ENCODE measurements at places on chromosomes 6 and 20.

GRCh38 chr20:35643045-35643444 lies 21.7 kb downstream of the CPNE1 start:
- no peak for DNase-seq

DNA sequence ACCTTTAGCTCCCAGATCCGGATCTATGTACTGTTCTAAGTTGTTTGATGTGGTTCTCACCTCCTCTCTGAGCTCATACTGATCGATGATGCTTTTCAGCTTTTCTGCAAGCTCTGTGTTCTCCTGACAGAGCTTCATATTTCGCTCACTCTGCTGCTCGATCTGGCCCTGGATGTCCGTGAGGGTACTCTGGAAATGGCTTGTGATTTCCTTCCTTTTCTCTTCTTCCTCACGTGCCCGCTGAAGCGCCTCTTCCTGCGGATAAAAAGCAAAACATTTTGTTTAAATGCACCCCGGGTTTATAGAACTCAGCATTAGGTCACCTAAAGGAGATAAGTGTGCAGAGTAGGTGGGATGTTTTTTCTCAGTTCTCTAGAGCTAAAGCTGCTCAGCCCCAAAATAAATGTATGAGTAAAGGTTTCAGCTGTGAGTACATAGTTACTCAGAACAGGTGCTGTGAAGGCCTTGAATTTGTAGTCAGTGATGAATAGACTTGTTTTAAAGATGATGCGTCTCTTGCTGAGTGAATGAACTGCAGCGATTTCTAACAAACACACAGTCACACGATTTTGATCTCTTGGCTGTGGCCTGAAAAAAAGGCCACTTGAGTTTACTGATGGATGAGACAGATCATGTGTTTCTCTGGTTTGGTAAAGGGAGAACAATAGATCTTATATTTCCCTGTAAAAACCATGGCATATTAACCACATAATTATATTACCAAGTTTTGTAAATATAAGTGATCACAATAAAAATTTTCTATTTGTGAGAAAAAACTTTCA lies 29.1 kb downstream of the TXLNB start:
- peak; percentile 38 for DNase-seq

- DNase-seq = no peak
These were observed 78.1 kb upstream of the EZR start for GRCh38 chr6:158897236-158897635.

DNA sequence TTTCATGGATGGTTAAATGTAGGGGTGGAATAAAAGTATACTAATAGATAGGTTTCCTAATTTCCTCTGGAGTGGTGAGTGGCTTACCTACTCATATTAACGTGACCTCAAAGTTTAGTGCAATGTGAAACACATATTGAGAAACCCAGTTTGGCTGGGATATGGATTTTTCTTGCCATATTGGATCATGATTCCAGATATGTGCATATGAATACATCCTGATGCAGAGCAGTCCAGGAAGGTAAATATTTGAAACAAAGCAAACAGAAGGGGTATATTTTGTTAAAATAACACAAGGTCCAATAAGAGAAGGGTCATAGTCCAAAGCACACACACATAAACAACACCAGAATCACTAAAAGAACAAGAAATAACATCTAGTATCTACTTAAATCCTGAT lies 608.1 kb downstream of the PKHD1 start:
- no peak for DNase-seq

DNA sequence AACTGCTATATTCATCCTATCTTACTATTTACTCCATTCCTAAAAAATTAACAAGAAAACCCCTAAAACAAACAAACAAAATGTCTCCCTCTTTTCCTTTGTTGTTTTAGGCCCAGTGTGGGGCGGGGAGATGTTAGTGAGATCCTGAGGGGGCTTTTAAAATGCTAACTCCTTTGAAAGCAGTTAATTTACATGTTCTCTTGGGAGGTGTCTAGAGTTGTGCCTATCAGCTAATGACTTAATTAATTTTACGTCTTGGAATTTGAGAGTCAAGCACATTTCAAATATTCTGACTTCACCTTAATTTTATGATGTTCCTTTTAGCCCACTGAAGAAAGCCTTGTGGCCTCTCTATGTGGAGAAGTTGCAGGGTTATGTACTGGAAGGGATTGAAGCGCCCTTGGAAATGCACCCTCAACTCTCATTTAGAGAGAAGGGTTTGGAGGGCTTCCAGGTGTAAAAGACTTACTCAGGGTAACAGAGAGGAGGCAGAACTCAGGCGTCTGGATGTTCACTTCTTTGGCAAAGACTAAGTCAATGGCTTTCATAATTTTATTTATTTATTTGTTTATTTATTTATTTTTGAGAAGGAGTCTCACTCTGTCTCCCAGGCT lies 4.9 kb downstream of the SASH1 start:
- no peak for DNase-seq

GRCh38 chr6:24761851-24762250 lies 12.9 kb upstream of the GMNN start:
- no peak for DNase-seq

DNA sequence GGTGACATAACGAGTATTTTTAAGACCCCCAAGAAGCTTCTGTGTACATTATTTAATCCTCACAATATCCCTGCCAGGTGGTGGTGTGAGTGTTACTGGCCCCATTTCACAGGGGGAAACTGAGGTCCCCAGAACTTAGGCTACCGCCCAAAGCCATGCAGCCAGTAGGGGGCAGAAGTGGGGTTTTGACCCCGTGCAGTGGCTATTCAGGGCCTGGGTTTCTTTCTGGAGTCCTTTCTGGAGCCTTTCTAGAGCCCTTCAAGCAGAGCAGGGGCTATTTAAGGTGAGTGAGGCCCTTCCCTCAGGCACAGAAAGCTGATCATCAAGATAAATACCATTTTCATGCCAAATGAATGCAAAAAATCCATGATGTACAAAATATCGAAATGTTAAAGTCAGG lies 59.0 kb downstream of the CTCFL start:
- DNase-seq = no peak

- no peak for DNase-seq
These were observed 243.3 kb downstream of the SOX4 start for GRCh38 chr6:21836772-21837425.

GRCh38 chr6:84953111-84953755 lies 188.8 kb upstream of the TBX18 start:
- DNase-seq = no peak

- no peak for DNase-seq
These were observed 136.6 kb downstream of the BACH2 start for GRCh38 chr6:90160013-90160412.

DNA sequence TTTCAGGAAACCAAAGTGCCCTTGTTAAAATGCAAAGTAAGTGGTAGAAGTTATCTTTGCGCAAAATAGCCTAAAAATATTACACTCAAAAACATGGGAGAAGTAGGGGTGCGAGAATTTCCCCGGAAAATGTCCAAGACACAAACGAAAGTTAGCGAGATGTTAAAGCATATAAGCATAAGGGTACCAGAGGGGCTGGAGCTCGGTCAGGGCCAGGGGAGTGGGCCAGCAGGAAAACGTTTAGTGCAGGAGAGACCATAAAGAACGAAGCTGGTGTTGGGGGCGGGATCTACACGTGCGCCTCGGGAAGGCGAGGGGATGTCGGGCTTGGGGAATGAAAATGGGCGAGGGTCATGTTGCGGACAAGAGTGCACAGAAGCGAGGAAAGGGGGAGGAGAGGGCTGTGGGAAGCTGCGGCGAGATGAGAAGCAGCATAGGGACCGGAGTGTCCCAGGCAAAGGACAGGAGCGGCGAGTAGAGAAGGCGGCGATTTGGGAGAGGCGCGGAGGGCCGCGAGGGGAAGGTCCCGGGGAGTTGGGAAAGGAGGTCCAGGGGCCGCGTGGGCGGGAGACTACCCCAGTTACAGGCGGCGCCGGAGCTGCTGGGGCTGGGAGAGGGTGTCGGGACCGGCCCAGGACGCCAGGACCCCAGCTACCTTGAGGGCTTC lies 600 bp downstream of the XPO5 start:
- no peak for DNase-seq

- no peak for DNase-seq
These were observed 7.9 kb downstream of the ACSS1 start for GRCh38 chr20:25050082-25050481.

DNA sequence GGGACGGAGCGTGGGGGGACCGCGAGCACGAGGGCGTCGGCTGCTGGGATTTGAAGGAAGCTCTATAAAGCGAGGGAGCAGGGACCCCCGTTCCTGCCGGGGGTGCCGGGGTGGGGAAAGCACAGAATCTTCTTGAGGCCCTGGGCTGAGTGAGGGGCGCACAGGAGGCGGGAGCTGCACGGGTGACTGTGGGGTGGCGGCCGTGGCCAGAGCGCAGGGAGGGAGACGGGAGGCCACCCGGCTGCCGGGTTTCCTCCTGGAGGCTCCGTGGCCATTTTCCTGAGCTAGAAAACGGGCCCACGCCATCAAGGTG lies 385.1 kb downstream of the SMOC2 start:
- no peak for DNase-seq

GRCh38 chr6:41147917-41148316 lies 6.2 kb downstream of the TREML1 start:
- no peak for DNase-seq

DNA sequence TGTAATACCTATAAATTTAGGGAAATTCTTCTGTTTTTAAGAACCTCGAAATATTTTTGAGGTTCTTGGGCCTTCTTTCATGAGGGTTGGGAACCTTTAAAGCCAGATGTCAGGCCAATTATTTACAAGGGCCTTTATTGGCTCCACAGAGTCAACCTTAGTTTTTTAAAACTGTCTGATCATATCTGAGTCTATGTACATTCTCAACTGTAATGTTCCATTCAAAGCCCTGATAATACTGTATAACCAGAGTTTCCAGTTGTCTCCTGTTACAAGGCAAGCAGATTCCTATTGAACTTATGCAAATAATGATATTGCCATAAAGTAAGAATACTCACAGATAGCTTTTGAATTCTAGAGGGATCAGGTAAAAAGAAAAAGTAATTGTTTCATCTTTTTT lies 545.5 kb downstream of the EPM2A start:
- DNase-seq = no peak

GRCh38 chr6:88367248-88367647 lies 201.1 kb upstream of the CNR1 start:
- DNase-seq = no peak

GRCh38 chr20:63756648-63756991 lies 17.0 kb downstream of the SLC2A4RG start:
- DNase-seq = no peak

- DNase-seq = no peak
These were observed 47.5 kb upstream of the NHSL1 start for GRCh38 chr6:138546733-138547185.

DNA sequence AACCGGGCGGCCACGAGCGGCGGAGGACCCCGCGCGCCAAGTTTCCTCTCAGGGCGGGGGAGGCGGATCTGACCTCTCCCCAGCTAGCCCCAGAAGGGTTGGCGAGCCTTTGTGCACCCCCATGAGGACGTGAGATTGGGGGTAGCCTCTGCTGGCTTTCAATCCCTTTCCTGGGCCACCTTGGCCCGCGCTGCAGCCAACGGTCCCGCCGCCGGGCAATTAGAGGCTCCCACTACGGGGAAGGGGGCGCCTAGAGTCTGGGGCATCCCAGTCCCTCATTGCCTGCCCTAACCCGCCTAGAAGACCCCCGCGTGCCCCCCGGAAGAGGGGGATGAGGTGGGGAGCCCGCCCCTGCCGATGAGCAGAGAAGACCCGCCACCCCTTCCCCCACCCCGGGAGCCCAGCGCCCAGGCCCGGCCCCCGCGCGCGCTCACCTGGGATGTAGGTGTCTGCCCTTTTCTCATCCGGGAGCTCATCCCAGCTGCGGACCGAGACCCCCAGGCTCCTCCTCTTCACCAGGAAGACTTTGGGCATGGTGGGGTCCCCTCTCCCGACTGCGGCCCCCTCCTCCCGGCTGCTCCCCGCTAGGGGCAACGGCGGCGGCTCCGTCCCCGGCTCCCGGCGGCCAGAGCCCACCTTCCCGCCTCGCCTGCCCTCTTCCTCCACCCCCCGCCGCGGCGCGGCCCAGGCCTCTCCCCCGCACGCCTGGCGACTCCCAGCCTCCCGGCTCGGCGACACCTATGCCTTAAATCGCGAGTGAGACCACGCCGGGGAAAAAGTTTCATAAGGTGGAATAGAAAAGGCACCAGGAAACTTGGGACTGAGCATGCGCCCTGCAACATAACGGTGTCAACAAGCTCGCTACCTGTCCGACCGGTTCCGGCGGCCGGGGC lies at the start of gene OVOL2:
Gene OVOL2 (minus strand): TSS at position 816 of the 893 bp plus-strand sequence. CDS start 282 bp downstream, at position 534.
- DNase-seq = no peak

DNA sequence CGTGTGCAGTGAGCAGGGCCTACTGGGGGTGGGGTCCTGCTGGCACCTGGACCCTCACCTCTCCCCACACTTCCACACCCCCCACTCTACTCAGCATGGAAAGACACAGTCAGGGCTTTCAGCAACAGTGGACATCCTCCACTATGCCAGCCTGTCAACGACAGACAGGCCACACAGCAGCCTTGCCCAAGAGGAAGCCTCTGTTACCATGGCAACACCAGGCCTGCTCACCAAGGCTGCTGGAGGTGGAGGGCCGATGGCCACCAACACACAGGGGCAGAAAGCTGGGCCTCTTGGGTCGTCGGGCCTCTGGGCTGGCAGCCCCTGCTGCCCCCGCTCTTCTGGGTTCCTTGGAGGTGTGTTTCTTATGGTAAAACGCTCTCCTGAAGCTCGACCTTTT lies 13.6 kb downstream of the BNIP5 start:
- DNase-seq = no peak

DNA sequence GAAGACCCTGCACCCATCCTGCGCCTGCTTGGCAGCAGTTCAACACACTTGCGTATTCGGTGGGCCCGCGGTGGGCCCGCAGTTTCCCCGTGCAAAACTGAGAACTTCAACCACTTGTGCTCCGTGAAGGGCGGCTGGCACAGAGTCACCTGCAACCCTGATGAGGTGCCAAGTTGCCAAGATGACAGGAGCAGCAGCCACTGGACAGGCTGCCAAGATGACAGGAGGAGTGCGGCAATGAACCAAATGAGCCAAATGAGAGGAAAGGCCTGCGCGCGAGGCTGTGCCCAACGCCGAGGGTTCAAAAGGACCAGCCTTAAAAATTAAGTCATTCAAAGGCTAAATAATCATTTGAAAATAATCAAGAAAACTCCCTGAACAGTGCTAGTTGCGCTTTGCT lies 20.1 kb downstream of the DIDO1 start:
- DNase-seq = no peak

GRCh38 chr6:22437665-22438064 lies 131.7 kb upstream of the HDGFL1 start:
- no peak for DNase-seq

Data from stimulated activated CD4-positive, alpha-beta T cell treated with anti-CD3 and anti-CD28 coated beads, Interleukin-12 subunit alpha, Interleukin-12 subunit beta, amount 100 ng/mL, for 48 hours (primary cell).